Caudate nucleus (tissue), 63 donors: ENCODE measurements at places on chromosomes 12 and 14.

- no peak for DNase-seq
Measured at GRCh38 chr12:76563061-76563460, 3.5 kb upstream of the OSBPL8 start.

- DNase-seq: no peak
Measured at GRCh38 chr14:35399083-35399937, 5.2 kb downstream of the NFKBIA start.

GRCh38 chr12:26680727-26681455, 152.1 kb downstream of the ITPR2 start:
- DNase-seq: no peak

- DNase-seq: no peak
Measured at GRCh38 chr14:65439117-65439516, 26.6 kb downstream of the FUT8 start.

- no peak for DNase-seq
Measured at GRCh38 chr14:21860172-21860571, 186.6 kb upstream of the OR4E1 start.

DNA sequence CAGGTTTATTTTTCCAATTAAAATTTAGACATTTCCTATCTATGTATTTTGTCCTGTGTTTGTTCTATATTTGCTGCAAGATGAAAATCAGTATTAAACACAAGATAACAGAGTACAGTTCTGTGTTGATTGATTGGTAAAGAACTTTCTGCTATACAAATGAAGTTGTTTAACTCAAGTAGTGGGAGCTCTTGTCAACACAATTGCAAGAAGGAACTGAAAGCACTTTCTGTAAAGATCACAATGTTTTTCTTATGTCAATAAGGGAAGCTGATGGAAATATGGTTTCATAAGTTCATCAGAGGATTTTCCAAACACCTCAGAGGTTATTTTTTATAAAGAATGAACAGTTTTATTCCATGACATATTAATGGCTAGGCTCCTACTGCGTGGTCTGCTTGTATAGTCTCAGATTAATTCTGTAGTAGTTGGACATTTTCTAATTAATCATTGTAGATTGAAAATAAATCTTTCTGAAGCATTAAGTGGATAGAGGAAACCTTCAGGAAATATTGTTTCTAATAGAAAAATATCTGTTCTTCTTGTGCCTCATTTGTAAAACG, 379.5 kb downstream of the LRFN5 start:
- no peak for DNase-seq

- no peak for DNase-seq
Measured at GRCh38 chr12:94743174-94743573, 92.8 kb upstream of the TMCC3 start.

GRCh38 chr12:42010715-42011114, 134.0 kb downstream of the GXYLT1 start:
- no peak for DNase-seq

GRCh38 chr12:54475537-54475936, 2.1 kb upstream of the GTSF1 start:
- no peak for DNase-seq

- DNase-seq: no peak
Measured at GRCh38 chr12:49609875-49610154, 4.4 kb upstream of the FAM186B start.

DNA sequence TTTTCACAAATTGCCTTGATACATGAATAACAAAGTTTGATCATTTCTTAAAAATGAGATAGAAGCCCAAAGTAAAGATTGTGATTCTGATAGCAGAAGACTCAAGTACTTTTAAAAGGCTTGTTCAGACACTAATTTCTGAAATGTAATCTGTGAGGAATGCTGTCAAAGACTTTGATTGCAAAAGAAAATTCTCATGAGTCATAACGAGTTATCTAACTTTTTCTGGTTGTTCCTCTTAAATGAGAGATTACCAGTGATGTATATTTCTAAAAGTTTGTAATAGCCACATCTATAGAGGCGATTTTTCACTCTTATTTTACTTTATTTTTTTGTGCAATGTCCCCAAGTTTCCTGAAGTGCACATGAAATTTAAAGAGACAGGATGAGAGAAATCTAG, 7.0 kb downstream of the PYGL start:
- no peak for DNase-seq

DNA sequence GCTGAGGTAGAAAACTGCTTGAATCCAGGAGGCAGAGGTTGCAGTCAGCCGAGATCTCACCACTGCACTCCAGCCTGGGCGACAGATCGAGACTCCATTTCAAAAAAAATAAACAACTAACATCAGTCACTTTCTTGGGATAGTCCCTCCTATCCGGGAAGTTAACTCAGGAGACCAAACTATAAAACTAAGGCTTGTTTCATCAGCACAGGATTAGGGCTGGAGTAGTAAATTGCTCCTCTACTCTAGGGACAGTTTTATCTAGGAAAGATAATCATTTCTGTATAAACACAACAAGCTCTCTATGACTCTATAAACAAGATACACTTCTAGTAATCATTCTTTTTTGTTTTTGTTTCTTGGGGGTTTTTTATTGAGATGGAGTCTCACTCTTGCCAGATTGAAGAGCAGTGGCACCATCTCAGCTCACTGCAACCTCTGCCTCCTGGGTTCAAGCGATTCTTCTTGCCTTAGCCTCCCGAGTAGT, 11.7 kb downstream of the RPS26 start:
- no peak for DNase-seq

DNA sequence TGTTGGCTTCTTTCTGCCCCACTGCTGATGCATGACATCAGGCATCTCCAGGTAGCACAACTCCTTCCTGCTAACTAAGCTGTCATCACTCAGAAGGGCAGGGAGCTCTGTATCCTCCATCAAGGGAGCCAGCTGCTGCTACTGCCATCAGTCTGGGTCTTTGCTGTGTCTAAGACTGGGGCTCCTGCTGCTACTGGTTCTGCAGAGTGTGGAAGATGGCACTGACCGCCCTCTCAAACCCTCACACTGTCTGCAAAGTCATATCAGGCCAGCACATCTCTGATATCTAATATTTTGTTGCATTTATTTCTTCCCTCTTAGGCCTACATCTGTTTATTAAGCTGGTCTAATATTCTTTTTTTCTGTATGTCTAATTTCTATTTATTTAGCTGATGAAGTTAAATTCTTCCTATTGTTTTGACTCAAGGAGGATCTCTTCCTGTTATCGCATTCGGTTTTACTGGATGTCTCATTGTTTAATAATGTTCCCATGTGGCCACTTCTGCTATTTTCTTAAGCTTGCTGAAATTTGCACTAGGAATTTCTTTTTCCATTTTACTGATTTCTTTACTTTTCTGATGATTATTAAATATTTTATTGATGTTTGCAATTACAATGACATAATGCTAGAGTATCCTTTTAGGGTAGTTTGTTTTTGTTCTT, 7.6 kb upstream of the E2F7 start:
- no peak for DNase-seq

- no peak for DNase-seq
Measured at GRCh38 chr14:76077340-76077739, 74.4 kb upstream of the GPATCH2L start.

DNA sequence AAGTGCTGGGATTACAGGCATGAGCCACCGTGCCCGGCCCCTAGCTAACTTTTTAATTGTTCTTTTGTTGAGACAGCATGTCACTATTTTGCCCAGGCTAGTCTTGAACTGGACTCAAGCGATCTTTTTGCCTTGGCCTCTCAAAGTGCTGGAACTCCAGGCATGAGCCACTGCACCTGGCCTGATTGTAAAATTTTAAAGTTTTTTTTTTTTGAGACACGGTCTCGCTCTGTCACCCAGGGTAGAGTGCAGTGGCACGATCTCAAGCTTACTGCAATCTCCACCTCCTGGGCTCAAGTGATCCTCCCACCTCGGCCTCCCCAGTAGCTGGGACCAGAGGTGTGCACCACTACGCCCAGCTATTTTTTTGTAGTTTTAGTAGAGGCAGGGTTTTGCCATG, 79.1 kb upstream of the SINHCAF start:
- no peak for DNase-seq

GRCh38 chr12:72006766-72007165, 68.1 kb downstream of the TPH2 start:
- DNase-seq: no peak

- no peak for DNase-seq
Measured at GRCh38 chr12:82740-83139, 16.2 kb downstream of the IQSEC3 start.

- DNase-seq: no peak
Measured at GRCh38 chr12:104249898-104250297, 34.3 kb downstream of the TXNRD1 start.

DNA sequence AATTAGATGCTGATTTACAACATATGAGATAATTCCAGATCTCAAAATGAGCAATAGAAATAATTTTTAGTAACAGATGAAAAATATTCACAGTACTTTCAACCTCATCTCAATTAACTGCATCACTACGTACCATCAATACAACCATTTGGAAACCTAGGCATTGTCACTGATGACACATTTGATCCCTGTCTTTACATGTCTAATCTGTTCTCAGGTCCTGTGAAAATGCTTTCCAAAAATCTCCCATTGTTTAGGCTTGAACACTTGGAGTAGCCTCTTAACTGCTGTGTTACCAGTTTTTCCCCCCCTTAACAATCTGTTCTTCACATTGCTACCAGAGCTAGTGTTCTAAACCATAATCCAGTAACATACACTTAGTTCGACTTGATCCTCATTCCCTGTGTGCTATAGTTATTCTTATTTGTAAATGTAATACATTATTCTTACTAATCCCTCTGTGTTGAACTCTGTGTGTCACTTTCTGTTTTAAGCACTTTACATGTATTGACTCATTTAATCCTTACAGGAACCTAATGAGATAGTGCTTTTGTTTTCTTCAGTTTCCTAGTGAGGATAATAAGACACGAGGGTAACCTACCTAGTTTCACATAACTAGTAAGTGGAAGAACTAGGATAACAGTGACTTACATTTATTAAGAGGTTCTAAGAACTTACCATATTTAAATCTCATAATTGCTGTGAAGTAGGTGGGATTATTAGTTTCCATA, 41.7 kb downstream of the LARP4 start:
- no peak for DNase-seq

DNA sequence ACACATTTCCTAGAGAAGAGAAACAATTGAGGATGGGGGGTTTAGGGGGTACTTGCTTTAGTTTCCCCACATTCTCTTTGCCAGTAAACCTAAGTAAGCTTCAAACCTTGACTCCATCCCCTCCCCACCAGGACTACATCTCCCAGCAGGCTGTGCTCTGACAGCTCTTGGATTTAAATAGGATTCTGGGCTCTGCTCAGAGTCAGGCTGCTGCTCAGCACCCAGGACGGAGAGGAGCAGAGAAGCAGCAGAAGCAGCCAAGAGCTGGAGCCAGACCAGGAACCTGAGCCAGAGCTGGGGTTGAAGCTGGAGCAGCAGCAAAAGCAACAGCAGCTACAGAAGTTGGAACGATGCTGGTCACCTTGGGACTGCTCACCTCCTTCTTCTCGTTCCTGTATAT, 20.6 kb downstream of the RDH12 start:
- DNase-seq: peak; percentile 33

DNA sequence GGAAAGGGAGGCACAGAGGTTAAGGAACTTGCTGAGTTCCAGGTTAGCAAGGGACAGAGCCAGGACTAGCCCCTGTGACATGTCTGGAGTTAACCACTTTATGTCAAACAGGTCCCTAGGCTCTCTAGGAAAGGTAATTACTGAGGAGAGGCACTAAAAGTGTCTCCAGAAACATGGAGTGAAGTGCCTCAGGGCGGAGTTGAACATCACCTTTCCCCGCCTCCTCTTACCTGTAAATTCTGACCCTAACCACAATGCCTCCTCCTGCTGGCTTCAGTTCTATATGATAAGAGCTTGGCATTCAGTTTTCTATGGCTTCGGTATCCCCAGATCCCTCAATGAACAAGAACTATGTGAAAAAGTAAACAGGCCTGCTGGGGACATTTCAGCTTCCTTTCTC, 18.1 kb downstream of the RPH3A start:
- DNase-seq: no peak

DNA sequence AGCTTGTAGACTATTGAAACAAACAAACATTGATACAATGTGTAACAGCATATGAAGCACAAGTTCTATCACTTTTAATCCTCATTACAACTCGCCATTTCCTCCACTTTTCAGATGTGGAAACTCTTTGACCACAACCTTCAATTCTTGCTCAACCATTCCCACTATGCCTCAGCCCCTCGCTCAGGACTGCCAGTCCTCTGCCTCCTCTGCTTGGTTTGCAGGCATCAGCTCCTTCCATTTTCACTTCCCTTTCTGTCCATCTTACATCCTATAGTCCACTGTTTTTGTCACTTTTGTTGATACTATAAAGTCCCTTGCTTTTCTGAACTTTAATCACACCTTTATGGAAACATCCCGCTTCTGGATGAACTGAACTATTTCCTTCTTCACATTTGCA, 28.2 kb upstream of the CD27 start:
- no peak for DNase-seq

DNA sequence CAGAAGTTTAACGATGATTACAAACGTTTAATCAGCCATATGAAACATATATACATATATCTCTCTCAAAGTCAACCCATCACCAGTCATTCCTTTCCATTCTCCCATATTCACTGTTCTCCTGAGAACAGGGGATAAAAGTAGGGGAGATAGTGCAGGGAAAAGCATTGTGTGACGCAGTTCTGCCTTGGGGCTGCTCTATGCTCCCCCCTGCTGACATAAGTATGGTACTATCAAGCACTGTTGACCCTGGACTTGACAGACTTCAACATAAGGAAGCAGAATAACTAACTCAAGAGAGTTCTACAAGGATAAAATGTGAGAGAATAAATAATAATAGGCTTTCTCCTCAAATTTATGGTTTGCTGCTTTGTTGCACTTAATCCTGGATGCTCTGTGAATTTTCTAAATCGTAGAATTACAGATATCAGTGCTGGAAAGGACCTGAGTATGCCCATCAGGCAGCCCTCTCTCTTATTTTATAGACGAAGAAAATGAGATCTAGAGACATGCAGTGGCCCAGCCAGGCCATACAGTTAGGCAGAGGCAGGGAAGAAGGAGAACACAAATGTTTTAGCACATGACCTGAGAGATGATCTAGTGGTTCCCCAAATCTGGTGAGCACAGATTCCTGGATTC, 87.2 kb downstream of the SCN8A start:
- no peak for DNase-seq

DNA sequence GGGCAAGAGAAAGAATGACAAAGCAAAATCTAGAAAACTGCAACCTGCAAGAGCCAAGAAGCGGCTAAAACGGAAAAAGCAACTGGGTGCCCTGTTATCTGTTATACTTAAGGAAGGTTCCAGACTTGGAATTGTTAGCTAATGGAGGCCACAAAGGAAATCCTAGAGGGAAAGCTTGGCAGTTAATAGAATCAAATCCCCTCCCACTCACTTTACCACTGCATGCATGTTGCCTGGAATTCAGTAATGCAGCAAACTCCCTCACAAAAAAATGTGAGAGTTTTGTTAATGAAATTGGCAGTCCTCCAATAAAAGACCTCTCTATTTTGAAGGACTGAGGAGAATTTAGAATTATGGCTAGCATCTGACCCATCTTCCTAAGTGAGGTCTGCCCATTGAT, 164.2 kb upstream of the SOX5 start:
- DNase-seq: no peak

- DNase-seq: no peak
Measured at GRCh38 chr14:91332171-91332985, 85.2 kb downstream of the CCDC88C start.
